Stimulated activated CD8-positive, alpha-beta memory T cell treated with anti-CD3 and anti-CD28 coated beads, Interleukin-4, amount 100 ng/mL, for 48 hours (primary cell): ENCODE measurements at places on chromosomes 2 and 18.

GRCh38 chr2:689237-689636 is 12.0 kb upstream of the TMEM18 start:
- DNase-seq, result no peak

- no peak for DNase-seq
Measured at GRCh38 chr2:240645801-240646175, 20.5 kb downstream of the GPR35 start.

DNA sequence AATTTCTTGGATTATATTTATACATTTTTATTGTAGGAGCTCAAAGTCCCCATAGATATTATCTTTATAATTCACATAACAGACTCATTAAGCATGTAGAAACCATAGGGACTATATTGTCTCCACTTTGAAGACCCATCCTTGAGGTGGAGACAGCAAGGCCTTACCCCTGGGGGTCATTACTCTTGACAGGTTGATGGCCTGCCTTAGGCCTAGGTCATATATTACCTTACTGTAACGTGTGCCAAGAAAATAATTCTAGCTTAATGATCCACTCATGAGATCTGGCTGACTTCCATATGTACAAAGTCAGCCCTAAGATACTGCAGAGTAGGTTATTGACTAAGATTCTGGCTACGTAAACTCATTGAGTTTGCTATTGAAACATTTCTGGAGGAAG is 65.4 kb upstream of the GLS start:
- no peak for DNase-seq

DNA sequence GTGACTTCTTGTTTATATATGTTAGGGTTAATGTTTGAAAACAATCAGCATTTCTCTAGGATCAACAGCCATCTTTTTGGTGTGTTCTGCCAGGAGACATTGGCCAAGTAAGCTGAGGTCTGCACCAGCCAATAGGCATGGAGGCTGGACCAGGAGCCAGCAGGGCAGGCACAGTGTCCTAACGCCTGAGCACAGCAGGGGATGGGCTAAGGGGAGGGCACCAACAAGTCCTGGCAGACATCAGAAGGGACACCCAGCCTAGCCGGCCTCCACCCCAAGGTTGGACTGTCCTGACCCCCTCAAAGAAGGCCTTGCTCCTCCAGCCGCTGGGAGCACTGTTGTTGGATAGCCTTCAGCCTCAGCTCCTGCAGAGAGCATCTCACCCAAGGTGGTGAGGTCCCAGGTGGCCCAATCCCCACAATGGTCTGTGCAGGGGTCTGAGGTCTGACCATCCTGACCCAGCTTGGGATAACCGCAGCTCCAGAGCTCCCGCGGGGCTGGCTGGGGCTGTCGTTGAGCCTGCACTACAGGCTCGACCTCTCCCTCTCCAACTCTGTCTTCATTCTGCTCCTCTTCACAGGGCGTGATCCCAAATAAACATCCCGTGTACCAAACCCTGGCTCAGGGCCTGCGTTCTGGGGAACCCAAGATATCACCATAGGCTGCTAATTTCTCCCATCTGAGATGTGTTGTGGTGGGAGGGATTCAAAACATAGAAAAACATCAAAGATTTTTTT is 8.1 kb downstream of the TEX44 start:
- DNase-seq, result no peak

GRCh38 chr2:134232868-134233727 is 20.8 kb upstream of the MGAT5 start:
- DNase-seq, result no peak

- DNase-seq, result no peak
Measured at GRCh38 chr2:173989884-173990215, 24.7 kb upstream of the SP3 start.

GRCh38 chr2:84878896-84879583 is 1.8 kb downstream of the TRABD2A start:
- no peak for DNase-seq

GRCh38 chr2:69585855-69586555 is 57.5 kb downstream of the AAK1 start:
- DNase-seq, result peak; percentile 17

- no peak for DNase-seq
Measured at GRCh38 chr2:235829726-235830125, 335.9 kb downstream of the AGAP1 start.

- no peak for DNase-seq
Measured at GRCh38 chr2:214035091-214035852, 375.6 kb upstream of the VWC2L start.

GRCh38 chr2:165293440-165294420 is 54.5 kb downstream of the SCN2A start:
- peak; percentile 28 for DNase-seq

GRCh38 chr2:71419145-71419544 is 34.2 kb upstream of the DYSF start:
- no peak for DNase-seq

DNA sequence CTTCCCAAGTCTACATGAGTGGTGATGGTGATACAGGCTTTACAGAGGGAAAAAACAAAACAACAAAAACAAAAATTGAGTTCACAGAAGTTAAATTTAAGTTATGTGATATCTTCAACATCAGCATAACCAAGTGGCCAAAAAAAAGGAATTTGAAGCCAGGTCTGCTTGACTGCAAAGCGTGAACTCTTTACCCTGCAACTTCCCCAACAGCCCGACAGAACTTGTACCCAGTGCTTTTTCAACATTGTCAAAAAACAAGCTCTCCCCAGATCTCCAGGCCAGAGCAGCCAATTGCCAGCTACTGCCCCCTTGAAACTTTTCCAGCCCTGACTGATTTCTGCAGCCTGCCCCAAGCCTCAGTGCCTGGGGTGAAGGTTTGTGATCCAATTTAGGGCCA is 76.7 kb downstream of the RNF144A start:
- no peak for DNase-seq

DNA sequence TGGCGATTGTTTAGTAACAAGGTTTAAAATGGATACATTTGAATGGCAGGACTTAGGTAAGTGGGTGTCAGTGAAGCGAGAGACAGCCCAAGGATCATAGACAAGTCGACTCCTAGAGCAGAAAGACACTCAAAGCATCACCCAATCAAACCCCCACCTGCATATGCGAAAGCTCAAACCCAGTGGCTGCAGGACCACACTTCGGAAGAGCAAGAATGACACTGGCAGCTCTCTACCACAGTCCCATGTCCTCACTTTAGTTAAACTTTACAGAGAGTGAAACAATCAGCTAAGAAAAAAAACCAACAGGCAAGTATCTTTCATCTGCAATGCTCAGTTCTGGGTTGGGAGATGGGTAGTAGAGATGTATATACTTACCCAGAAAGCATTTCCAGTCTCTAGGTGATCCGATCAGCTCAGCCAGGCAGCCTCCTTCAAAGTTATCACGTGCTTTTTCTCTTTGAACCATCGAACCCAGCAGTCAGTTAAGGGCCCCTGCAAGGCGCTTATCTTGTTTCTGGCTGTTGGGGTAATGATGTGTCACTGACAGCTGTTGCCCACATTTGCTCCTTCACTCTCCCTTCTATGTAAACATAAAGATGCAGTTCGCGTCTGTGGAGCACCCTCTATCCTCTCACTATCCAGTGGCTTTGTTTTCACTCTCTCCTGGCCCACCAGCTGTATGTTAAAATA is 357.5 kb upstream of the ID2 start:
- DNase-seq, result no peak

GRCh38 chr18:61892683-61893308 is at the start of gene RNF152:
Gene RNF152 (minus strand): TSS chr18:61893007. CDS start chr18:61816463, 76,544 bp downstream.
- peak; percentile 33 for DNase-seq

DNA sequence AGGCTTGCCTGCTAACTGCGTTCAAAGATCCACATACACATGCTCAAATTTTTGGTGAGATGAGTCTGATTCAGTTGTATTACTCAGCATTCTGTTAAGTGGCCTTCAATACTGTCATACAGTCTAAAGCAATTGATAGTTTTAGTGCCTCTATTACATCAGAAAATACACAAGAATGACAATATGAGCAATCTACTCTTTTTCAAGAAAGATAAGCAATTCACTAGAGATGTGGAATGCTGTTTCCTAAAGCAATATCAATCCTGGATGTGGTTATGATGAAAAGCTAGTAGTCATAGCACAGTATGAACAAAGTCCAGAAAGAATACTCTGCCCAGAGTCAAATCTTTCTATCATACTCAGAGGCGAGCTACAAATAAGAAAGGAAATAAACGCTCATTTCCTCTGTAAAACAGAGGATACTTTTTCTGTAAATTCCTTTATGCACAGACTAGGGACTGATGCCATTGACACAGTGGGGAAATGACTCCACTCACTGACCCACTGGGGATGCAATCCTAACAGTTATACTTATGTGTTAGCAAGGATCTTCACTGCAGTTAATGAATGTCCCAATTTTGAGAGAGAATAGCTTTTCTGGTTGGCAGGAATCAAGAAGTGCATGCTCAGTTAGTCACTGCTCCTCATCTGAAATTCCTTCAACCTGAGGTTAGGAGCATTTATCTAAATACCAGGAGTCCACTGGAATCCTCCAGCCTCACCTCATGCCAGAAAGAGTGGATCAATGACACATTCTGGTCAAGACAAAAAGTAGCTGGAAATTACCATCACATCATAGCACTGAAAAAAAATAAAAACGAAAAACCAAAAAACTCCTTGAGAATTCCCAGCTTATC is 83.3 kb downstream of the PDE11A start:
- no peak for DNase-seq

- DNase-seq, result no peak
Measured at GRCh38 chr2:69764286-69765095, 22.6 kb downstream of the ANXA4 start.

- DNase-seq, result no peak
Measured at GRCh38 chr2:223692191-223692947, 90.2 kb upstream of the SCG2 start.

- DNase-seq, result no peak
Measured at GRCh38 chr2:236840857-236841256, 244.8 kb upstream of the COPS8 start.

DNA sequence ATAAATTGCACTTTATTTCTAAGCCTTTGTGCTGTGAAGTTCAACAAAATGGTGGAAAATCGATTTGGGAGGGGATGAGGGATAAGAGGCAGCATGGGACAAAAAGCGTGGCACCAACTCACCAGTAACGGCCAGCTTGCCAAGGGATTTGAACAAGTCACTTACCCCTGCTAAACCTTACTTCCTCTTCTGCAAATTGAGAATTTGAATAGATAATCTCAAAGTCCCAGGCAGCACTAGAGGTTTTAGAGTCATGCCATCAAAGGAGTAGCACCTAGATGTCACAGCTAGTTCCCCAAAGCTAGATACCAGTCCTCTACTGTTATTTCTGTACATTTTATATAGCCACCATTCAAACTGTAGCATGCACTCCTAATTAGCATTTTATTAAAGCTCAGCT is 83.7 kb upstream of the VRK2 start:
- DNase-seq, result no peak

- peak; percentile 75 for DNase-seq
Measured at GRCh38 chr2:70124983-70125480, 37.8 kb downstream of the PCBP1 start.

DNA sequence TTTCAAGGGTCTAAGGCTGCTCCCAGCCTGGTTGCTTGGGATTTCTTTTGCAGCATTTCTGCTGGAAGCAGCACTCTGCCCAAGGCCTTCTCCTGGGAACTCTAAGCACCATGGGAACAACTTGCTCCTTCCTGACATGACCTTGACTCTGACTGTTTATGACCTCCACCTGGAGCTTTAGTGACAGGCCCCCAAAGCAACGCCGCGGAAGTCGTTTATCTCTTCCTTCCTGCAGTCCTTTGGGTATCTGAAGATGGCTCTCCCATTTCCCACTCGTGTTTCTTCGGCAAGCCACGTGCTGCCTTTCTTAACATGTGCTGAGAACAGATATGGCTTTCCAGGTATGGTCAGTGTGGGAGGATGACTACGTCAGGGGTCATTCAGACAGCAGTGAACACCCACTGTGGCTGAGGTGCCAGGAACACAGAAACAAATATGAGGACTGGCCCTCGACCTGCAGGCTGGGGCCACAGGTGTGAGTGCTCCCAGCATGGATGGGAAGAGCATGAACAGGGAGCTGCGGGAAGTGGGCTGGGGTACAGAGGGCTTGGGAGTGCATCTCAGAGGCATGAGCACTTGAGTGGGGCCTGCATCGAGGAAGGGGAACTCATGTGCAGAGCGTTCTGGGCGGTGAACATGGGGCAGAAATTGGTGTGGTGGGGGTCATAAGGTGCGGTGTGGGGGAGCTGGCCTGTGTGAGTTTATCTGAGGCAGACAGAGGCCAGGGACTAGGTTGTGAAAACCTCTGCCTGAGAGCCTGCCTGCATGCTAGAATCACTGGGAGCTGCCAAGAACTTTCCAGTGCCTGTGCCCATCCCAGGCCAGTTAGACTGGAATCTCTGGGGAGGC is 140.5 kb downstream of the TSN start:
- DNase-seq, result no peak

DNA sequence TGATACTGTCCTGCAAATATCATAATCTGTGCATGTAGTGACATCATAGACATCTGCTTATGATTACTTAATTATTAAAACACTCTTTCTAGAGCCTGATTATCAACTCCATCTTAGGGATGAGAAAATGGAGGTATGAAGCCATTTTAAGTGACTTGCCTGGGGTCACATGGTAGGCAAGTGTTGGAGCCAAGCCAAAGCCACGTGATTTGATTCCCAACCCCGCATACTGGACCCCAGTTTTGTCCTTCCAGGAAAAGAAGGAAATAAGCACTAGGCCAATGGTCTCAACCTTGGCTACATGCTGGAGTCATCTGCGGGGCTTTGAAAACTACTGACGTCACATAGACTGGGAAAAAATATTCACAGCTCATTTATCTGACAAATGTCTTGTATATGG is 19.6 kb upstream of the SEH1L start:
- no peak for DNase-seq

- no peak for DNase-seq
Measured at GRCh38 chr2:188327518-188328213, 36.0 kb downstream of the GULP1 start.

DNA sequence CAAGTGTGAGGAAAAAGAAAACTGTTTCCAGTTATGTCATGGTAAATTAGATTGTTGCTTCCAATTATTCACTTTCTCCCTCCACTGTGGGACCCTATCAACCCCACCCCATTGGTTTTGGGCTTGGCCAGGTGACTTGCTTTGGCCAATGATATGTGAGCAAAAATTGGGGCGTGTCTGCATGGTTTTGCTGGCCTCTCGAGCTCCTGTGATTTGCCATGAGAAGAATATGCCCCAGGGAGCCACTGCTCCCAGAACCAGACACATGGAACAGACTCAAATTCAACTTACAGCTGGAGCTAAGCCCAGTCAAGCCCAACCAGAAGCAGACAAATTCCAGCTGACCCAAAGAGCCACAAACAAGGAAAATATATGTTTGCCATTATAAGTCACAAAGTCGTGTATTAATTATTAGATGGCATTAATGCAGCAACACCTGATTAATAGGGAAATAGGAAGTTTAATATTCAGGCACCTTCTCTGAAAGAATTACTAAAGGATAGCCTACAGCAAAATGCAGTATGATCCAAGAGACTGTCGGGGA is 248.9 kb downstream of the ANAPC1 start:
- no peak for DNase-seq

DNA sequence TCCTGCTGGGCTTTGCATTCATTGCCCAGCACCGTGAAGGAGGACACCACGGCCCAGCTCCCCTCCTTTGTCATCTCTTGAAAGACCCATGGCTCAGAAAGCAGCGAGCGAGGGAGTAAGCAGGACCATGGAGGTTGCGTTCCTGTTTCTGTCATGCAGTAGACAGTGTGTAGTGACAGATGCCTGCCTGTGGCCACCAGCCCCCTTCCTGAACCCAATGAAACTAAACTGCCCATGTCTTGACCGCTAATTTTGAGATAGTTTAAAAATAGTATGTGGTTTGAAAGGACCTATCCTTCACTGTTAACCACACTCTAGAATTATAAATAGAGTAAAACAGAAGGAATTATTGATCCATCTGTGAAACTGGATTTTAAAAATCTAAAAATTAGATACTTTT is 88.2 kb downstream of the ASAP2 start:
- DNase-seq, result no peak
